ENCODE measurements at places on chromosomes 6 and 20.

DNA sequence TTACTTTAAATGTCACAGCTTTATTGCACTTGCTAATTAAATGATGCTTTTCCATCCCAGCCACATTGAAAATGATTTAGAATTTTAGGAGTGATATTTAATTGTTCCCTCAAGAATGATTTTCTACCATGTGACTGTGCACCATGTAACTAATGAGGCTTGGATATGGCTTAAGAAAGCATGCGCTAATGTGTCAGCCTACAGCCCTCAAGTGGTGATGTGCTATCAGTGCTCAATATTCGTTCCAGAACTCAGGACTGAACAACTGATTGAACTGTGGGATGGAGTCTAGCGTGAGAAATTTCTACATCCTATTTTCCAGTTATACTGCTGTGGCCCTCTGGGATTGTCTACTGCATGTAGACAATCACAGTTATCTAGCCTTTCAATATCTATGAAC is 71.5 kb downstream of the PKIB start:
- no peak for DNase-seq

DNA sequence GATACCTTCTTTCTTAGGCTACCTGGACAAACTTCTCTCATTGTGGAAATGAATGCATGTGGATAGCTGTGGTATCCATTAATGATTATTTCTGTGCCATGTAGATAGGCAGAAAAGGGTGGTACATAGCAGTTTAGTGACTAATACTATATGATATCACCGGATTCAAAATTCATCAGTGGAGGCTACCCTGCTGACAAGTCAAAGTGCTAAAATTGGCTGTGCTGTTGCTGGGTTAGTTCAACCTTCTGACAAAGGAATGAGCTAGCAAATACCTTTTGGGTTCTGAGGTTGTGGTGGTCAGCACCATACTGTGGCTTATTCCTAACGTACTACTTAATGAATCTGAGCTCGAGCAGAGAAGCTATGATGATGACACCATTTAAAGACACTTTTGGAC is 109.1 kb downstream of the TFAP2B start:
- DNase-seq, result no peak

DNA sequence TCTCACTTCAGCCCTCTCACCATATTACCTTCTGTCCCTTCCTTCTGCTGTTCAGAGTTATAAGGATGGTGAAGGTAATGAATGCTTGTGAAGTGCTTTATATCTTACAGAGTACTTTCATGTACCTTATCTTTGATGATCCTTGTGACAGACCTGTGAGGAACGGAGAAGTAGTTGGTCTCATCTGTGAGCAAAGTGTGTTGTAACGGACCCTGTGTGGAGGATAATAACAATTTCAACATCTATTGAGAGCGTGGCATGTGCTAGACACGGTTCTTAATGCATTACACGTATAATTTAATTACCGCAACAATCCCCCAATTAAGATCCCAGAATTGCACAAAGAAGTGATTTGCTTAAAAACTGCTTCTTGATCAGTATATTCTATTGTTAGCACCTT is 124.6 kb downstream of the ANKS1A start:
- DNase-seq, result no peak

DNA sequence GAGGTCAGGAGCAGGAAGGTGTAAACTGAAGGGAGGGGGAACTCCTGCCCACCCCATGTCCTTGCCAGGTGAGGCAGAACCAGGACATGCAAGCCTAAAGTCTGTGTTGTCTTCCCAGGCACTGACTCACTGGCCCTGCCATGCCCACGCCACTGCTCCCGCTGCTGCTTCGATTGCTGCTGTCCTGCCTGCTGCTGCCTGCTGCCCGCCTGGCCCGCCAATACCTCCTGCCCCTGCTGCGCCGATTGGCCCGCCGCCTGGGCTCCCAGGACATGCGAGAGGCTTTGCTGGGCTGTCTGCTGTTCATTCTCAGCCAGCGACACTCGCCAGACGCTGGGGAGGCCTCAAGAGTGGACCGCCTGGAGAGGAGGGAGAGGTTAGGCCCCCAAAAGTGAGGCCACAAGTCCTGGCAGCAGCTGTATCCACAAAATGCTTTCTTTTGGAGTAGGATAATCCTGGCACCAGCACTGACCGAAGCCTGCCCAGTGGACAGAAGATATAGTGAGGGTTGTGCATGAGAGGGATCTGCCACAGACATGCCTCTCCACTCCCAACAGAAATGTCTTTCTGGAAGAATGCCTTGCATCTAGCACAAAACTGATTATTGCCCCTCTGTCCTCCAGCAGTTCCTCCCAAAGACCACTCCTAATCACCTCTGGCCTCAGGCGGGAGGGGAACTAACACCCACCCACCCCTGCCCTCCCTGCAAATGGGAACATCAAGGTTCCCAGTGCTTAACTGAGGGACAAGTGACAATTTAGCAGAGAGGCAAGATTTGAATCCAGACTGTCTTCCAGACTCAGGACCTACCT is 812 bp downstream of the MYMX start:
- no peak for DNase-seq

- DNase-seq, result no peak
These were observed 13.7 kb downstream of the PIGT start for GRCh38 chr20:45429618-45430017.

- no peak for DNase-seq
These were observed 4.4 kb upstream of the FLRT3 start for GRCh38 chr20:14341801-14342200.

- DNase-seq, result no peak
These were observed 196.7 kb upstream of the KCNQ5 start for GRCh38 chr6:72425003-72425681.
